NCI-H510A (cell line): ENCODE measurements at places on chromosomes 7 and 10.
A peak's percentile ranks its signal among the peaks of the same experiment; 100 is the strongest.

DNA sequence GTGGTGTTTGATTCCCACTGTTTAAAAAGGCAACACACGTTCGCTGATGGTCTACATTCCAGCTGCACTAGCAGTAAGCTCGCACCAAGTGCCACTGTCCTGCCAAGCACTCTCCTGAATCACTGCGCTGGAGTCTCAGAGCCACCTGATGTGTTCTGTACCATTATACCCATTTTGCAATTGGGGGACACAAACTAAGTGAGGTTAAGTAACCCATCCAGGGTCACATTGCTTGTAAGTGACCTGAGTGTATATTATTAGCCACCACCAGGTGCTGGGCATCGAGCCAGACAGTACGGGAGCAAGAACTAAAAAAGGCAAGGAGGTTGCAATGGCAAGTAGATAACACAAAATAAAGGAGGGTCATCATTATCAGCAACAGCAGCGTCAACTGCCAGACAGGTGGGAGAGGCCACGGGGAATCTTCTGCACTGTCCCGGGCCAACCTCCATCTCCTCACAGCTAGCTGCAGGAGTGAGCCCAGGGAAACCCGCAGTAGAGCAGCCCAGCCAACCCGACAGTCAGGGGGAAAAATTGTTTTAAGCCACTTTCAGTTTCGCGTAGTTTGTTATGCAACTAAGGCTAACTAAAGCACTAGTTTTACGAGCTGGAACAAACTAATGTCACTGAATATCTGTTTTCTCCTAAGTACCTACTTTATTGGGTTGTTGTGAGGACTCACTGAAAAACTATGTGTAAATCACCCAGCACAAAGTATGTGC lies 712 bp upstream of the CPVL start:
- DNase-seq, result peak; percentile 1

DNA sequence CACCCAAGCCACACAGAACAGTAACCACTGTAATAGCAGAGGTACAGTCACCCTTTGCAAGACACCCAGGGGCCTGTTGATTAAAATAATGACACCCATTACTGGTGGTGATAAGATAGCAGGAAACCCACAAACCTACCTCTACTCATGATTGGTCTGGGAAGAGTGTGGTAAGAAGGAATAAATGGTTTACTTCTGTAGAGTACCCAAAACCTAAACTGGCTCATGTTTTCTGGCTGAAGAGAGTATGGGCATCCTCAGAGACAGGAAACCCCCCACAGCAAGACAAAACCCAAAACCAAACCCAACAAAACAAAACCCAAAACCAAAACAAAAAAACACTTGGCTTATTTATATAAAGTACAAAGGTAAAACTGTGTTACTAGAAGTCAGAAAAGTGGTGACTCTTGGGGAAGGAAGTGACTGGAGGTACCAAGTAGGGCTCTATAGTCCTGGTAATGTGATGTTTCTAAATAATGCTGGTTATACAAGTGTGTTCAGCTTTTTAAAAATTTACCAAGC lies 15.5 kb upstream of the DNAJB12 start:
- DNase-seq, result no peak

DNA sequence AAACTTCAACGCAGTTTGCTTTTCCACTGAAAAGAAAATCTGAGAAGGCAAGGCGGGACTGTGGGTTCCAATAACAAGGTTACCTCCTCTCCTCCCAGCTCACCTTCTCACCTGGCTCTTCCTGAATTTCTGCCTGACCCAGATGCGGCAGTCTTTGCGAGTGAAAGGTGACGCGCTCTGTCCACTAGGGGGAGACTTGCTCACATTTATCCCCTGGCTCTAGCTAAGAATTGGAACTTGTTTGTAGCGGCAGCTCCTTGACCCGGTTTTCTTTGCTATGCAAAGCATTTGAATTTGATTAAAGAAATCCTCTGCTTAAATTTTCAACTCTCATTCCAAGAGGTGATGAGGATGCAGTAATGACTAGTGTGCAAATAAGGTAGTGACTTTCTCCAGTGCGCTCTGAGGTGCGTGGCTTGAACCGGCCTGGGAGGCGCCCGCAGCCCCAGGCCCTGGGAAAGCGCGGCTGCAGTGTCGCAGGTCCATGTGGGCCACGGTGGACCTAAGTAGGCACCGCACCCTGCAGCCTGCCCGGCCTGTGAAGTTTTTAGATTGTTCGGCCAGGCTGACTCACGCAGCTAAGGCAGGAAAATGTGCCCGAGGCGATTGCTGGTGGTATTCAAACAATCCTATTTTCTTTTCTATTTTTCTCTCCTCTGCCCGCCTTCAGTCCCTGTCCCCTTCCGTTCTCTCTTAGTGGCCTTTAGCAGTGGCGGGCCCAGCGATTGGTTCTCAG lies 336.9 kb upstream of the NPSR1 start:
- peak; percentile 4 for DNase-seq

GRCh38 chr7:141313896-141314295 lies 237.3 kb upstream of the AGK start:
- DNase-seq, result no peak

- DNase-seq, result no peak
These were observed 38.0 kb downstream of the MDFIC start for GRCh38 chr7:114959931-114960330.

GRCh38 chr10:1043532-1043995 lies 5.4 kb downstream of the IDI1 start:
- DNase-seq, result no peak

- DNase-seq, result no peak
These were observed 865.9 kb downstream of the LRMDA start for GRCh38 chr10:76297358-76297757.

DNA sequence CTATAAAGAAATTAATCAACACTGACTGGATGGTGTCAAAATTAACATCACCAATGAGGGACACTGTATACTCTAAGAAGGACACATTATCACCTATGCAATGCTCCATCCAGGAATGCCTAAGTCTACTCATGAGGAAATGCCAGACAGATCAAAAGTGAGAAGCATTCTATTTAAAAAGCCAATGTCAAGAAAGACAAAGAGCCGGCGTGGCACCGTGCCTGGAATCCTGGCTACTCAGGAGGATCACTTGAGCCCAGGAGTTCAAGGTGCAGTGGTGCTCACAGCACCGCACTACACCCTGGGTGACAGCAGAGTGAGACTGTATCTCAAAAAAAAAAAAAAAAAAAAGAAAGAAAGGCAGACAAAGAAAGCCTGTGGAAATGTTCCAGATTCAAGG lies 45.5 kb upstream of the ANAPC16 start:
- no peak for DNase-seq

DNA sequence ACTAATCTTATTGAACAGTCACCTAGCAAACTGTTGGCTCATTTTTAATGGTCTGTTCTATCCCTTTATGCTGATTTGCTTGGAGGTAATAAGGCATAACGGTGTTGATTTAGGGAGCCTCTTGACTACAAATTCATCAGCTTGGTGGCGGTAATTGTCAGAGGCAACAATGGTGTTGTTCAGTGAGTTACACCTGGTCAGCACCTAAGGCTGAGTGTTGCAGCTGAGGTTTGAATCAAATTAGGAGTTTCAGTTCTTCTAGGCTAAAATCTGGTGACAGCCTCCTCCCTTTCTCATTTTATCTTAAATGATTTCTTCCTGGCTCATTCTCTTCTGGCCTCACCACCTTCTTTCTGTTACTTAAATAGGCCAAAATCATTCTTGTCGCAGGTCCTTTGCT lies 42.3 kb upstream of the SP8 start:
- peak; percentile 52 for DNase-seq

DNA sequence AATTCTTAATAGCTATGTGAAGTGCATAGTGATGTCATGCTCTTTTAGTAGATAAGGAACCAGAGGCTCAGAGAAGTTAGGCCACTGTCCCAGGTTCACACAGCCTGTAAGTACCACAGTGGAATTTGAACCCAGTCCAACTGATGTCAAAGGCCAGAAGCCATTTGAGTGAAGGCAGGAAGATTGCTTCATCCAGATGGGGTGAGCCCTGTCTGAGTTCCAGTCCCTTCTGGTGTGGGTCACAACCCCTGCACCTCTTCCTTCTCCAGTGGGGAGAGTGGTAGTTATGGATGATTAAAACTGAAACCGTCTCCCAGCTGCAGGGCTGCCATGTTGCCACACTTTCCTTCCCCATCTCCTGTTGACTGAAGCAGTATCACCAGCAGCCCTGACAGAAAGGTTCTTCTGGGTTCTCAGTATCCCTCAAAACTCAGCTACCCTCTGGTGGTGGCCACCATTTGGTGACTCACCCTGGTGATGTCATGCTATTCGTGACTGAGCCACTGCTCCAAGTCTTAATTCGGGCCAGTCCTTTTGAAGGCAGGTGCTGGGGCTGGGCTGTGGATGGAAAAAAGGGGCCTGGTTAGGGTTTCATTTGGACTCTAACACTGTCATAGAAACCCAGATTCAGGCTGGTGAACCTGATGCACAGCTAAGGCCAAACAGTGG lies 1.5 kb upstream of the C10orf95 start:
- DNase-seq, result no peak

- no peak for DNase-seq
These were observed 453.0 kb downstream of the SORCS3 start for GRCh38 chr10:105094048-105094447.

DNA sequence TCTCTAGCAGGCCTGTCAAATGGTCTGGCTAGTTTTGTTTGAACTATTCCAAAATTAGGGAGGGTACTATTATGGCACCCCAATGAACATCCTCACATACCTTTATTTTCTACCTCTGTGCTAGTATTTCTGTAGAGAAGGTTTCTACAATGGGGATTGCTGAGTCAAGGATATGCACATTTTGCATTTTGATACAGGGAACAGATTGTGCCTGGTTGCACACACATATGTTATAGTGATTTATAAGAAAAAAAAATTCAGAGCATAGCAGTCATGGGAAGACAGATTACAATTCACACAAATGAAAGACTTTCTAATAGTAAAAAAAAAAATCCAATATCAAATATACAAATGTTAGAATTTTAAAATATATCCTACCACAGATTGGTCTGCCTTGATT lies 14.1 kb upstream of the NRBF2 start:
- no peak for DNase-seq

DNA sequence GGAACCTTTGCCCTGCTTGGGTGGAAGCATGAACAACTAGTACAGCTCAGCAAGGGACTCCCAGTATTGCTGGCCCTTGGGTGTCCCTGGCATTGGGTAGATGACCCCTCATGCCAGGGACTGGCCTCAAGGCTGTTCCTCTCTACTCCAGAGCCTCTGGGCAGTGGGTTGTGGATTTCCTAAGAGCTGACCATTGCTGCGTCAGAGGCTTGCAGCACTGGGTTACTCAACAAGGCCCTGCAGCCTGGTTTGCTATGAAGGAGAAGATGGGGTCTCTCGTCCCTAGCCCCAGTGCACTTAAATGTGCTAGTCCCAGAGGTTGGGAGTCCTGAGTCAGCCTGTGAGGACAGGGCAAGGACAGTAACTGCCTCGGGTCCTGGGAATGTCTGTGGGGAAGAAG lies 2.5 kb downstream of the VSIR start:
- no peak for DNase-seq

GRCh38 chr7:250523-250922 lies 39.4 kb upstream of the FOXL3 start:
- no peak for DNase-seq

DNA sequence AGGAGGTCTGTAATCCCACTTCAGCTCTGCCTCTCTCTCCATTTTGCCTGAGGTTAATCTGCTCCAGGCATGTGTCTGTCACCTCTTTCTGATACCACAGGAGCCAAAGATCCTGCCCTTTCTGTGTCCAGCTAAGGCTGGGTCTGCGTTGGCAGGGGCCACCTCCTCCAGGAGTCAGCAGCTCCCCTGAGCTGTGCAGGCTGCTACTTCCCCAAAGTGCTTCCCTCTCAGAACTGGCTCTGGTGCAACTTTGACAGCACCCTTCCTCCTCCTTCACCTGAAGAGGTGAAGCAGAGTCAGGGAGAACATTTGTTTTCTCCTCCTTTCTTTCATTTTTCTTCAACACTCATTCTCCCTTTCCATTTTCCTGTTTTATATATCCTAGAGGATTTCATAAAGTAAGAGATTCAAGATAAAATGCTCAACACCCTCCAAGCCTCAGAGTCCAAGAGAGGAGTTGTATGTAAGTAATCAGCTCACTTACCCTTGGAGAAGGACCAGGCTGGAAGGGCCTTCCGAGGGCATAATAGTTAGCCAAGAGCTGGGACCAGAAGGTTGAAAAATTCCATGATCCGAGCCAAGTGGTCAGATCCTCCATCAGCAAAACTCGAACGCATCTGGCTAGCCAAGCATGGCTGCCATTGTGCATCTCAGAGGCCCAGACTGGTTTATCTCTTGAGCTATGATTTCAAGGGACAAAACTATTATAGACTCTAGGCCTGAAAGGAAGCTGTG lies 257.3 kb downstream of the PTEN start:
- no peak for DNase-seq

- DNase-seq, result no peak
These were observed 10.8 kb upstream of the XPNPEP1 start for GRCh38 chr10:109933984-109934565.

- DNase-seq, result no peak
These were observed 1.2 kb upstream of the SLC18A3 start for GRCh38 chr10:49609006-49609282.

- DNase-seq, result no peak
These were observed 106.8 kb upstream of the PDCD4 start for GRCh38 chr10:110764793-110765512.

DNA sequence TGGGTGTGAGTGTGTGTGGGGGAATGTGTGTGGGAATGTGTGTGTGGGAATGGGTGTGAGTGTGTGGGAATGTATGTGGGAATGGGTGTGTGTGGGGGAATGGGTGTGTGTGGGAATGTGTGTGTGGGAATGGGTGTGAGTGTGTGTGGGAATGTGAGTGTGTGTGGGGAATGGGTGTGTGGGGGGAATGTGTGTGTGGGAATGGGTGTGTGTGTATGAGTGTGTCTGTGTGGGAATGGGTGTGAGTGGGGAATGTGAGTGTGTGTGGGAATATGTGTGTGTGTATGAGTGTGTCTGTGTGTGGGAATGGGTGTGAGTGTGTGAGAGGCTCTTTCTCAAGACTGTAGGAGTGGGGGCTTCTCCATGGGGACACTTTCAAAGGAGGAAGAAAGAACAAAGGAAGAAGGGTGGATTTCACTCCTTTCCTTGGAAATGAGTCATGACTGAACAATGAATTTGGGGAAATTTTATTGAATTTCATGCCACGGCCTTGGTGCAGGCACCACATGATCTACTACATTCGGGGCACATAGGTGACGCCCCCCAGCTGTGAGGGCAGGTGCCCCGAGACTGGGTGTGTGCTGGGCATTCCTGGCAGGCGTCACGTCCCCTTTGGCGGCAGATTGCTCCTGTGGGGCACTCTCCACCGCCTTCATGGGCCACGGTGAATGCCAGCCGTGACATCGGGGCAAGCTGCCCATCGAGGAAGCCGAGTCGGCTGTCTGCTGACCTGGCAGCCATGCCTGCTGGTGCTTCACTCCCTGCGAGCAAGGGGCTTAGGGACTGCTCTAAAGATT lies 88.8 kb upstream of the INSIG1 start:
- DNase-seq, result no peak

DNA sequence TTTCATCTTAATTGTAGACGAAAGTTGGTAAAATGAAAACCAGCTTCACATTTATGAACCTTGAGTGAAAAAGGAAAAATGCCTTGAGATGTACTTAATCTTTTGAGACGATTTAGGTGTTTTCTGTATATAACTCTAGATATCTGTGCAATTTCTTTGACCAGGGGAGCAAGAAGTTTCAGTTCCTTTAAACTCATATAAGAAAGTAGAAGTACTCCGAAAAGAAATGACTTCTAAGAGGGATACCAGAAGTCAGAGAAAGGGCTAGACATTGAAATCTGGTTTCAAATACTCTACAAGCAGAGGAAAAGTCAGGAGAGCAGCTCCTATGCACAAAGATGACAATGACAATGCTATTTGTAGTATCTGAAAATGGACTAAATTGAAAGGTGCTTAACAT lies 303.7 kb downstream of the BAMBI start:
- no peak for DNase-seq

- DNase-seq, result no peak
These were observed 7.6 kb downstream of the NDST2 start for GRCh38 chr10:73803680-73804286.
